ENCODE measurements at places on chromosomes 4 and X.

GRCh38 chr4:7293703-7294102, 101.4 kb downstream of the SORCS2 start:
- no peak for DNase-seq

- DNase-seq: no peak
Measured at GRCh38 chrX:19392703-19393102, 49.0 kb downstream of the PDHA1 start.

DNA sequence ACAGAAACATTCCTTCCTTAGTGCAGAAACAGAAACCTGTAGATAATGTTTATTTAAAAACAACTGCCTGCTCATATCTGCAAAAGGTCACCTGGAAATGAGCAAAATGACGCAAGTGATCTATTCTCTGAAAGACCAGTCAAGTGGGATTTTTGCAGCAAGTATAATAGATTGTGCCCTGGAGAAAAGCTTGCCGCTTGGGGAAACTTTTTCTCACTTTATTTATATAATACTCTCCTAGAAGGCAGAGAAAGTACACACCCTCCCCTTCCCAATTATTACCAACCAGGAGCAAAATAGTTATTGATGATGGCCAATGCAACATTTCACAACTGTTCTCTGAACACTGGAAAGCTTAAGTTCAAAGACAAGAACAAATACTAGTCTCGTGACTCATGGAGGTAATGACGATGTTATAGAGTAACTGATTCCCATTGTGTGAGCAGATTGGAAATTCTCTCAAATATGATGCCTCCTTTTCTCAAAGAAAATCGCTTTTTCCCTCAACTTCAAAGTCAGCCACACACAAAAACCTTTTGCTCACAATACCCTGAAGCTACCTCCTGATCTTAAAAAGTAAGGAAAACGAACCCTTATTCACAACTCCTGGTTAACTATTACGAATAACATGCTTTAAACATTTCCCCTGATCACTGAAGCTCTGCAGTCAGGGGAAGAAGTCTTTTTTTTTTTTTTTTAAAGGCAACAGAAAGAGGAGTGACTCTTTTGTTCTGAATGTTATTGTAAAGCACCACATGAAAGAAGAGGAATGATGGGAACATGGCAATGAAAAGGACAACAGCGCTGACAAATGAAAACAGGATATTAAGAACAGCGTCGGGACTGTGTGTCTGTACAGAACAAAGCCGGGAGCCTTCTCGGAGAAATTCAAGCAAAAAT, 41.0 kb downstream of the MID1 start:
- no peak for DNase-seq

DNA sequence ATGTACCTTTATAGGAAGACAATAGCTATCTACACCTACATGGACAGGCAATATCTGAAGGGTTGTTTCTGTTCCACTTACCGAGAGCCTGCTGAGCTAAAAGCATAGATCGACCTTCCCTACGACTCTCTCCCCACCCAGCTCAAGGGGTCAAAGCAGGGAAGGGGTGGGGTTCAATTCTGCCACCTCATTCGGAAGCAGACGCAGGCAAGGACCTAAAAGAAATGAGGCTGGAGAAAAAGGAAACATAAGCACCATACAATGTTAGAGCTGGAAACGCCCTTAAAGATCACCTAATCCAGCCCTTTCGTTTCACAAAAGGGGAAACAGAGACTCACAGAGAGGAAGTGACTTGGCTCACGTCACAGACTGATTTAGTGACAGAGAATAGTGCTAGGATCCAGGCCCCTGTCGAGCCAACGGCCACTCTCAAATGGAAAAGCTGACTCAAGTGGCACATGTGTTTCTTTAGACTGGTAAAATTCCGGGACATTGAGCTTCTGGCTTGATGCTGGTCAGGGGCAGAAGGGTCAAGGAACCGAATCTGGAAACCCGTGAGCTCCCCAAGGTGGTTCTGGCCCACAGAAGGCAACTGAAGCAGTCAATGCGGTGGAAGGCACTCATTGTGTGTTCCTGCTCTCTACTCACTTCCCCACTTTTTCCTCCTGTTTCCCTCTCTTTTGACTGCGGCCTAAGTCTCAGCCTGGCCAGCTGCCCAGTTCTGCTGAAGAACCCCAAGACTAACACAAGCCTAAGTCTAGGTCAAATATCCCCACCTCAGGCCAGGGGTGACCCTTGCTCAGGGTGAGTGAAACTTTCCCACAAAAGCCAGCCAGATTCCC, 7.5 kb downstream of the SEPTIN6 start:
- DNase-seq: peak; percentile 86

GRCh38 chrX:155071694-155072280, 479 bp downstream of the BRCC3 start:
- no peak for DNase-seq

DNA sequence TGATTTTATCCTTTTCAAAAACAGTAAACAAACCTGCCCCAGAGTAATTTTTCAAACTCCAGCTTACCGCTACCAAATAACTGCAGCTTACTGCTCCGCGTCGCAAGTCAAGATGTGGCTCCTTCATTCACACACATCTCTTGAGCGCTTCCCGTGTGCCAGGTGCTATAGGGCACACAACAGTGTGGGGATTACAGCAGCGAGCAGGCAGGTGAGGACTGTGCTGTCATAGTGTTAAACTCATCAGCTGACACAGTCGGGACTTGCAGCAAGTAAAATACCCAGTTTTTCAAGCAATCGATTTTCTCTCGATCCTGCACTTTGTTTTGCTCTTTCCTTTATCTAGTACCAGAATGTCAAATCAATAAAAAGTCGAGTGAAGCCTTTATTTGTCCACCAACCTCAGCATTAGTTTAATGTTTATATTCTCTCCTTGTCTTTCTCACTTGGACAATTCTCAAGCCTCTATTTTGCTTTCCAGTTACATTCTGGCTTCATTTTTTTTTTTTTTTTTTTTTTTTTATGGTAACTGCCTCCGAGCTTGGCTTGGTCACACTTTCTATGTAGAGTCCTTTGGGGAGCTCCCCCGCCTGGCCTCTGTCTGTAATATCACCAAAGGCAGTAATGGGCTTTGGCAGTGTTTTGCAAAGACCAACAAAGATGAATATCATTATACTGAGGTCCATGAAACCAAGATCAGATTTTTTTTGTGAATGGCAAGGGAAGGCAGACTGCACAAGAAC, 8.3 kb upstream of the ASB5 start:
- DNase-seq: no peak

DNA sequence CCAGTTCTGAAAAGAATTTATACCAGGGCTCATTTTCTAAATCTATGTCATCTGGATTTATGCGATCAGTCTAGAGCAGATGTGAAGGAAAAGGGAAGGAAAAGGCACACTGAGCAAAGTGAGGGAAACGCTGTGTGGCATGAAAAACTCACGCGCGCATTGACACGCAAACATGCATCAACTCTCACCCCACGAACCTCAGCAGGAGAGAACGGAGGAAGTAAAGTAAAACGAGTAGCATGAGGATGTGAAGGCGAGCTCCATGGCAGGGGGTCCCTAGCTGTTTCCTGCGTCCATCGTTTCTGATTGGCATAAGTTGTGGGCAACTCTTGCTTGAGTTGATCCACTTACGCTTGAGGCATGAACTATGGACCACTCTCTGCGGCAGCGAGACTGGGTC, 102.8 kb upstream of the PDLIM3 start:
- no peak for DNase-seq

GRCh38 chrX:104459796-104460195, 106.2 kb upstream of the IL1RAPL2 start:
- DNase-seq: no peak

GRCh38 chr4:10079256-10079655, 37.3 kb downstream of the WDR1 start:
- DNase-seq: peak; percentile 3

GRCh38 chrX:124726292-124726691, 379.9 kb downstream of the SH2D1A start:
- no peak for DNase-seq

DNA sequence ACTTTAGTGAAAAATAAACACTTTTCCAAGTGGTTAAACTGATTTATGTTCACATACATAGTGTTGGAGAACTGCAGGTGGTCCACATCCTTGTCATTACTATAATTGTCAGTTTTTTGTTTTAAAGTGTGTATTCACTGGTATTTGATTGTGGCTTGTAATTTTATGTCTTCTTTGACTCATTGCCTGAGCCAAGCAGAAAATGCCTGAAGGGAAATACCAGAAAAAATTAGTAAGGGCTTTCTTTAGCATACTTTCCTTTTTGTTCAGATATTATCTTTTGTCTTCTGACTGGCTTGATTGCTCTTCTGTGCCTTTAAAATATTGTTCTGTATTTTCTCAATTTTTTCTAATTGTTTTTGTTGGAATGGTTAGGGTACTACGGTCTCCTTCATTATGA, 981.3 kb downstream of the C4orf33 start:
- no peak for DNase-seq

- no peak for DNase-seq
Measured at GRCh38 chrX:115054876-115055275, 37.5 kb upstream of the IL13RA2 start.

DNA sequence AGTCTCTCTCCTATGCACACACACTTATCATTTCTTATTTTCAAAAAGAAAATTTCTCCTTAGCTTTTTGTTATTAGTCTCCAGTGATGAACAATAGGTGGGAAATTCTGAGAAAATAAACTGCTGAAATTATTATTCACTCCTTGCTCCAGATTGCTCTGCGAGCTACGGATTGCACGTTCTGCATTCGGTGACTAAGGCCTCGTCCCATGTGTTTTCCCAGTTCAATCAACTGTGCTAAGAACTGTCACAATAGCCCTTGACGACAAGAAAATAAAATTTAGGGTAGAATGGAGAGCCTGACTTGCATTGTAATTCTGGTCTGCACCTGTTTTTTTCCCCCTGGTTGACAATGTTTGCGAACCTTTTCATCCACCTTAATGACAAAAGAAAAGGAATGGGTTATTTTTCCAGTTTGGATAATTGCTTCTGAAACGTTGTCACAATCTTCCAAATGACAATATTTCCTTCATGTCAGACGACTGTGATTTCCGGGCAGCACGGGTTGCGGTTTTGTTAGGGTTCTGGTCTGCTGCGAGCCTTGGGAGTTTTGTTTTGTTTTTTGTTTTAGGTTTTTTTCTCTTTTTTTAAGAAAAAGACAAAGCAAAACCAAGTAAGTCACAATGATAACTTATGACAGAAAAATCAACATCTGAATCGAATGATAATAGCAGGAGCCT, 124.5 kb upstream of the NOCT start:
- no peak for DNase-seq

- no peak for DNase-seq
Measured at GRCh38 chrX:136322064-136322463, 21.3 kb downstream of the ADGRG4 start.

DNA sequence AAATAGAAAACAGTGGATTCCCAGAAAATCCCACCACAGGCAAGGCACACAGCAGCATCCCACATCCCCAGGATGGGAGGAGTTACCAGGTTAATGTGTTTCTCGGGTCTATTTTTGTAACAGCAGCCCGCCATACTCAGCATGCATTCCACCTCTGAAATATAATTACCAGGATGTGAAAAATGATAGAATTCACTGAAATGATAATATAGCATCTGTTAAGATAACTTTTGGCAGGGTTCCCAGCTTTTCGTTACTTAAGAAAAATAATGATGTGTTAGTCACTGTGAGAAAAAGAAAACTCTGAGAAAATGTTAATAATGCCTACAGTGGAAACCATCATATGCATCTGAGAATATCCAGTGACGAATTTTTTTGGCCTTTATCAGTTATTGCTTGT, 87.1 kb downstream of the VCX2 start:
- DNase-seq: no peak

GRCh38 chrX:108299101-108299591, 139.1 kb downstream of the COL4A6 start:
- no peak for DNase-seq

GRCh38 chrX:20029728-20030127, 38.9 kb upstream of the BCLAF3 start:
- DNase-seq: no peak

DNA sequence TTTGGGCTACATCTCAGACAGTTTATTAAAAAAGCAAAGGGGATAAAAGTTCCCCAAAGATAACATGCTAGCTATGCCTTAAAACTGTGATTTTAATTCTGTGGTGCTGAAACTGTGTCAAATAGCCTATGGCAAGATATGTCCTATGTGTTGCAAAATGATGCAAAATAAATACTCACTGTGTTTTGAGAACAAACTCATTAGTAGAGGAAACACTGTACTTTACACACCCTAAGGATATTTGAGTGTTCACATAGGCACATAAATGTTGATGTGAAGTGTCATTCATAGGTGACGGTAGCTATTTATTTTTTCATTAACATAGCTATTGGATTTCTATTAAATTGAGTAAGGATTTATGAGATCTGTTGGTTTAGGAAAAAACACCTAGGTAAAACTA, 351.9 kb downstream of the FAT4 start:
- DNase-seq: no peak

DNA sequence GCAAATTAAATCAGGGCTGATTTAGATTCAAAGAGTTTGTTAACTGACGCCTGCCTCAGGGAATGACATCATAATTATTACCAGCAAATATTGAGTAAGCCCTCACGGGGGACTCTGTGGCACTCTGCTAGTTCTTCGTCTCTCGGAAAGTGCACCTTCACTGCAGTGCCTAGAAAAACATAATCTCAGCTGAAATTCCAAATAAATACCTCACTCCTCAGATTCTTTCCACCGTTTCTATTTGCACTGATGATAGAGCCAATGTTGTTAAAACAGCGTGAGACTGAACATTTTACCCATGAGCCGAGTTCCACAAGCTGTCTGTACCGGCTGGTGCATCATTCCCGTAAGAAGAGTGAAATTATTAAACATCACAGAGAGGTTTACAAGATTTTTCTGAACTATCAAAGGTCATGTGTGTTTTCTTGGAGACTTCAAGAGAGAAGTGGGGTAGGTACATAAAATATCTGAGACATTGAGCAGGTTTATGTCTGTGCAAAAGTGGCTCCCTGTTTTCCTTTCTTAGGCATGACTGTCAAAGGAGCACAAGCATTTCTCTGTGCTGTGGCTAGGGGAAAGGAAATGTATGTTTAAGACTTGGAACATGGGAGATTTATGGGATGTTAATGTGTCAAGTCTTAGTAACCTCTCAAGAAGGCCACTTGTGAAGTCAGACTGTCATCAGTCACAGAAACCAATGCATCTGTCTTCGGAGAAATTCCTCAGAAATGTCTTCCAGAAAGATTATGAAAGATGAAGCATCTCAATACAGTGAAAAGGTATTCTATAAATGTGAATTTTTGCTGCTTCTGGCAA, 119.6 kb downstream of the CBLL2 start:
- no peak for DNase-seq

DNA sequence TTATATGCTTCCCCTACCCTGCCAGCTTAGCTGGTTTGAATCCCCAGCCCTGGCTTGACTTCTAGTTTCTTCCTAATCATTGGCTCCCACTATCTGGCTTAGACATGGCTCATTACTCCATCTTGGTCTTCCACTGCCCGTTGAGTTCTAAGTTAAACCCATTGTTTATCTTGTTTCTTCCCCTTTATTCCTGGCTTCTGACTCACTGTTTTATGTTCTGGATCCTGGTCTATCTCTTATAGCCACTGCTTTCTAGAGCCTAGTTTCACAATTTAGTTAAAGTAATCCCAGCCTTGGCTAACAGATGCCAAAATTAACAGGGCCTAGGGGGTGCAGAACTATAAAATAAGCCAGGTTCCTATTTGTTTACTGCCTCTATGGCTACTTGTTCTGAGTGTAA, 120.9 kb downstream of the ARHGEF9 start:
- DNase-seq: no peak

- no peak for DNase-seq
Measured at GRCh38 chrX:142295190-142295589, 90.1 kb upstream of the MAGEC2 start.
